ENCODE measurements at places on chromosomes 4 and X. TPM values are rescaled to one million over a fixed set of nuclear protein-coding genes. Genes with fewer than 3 reads are reported as not detected.

- no peak for DNase-seq
Observed at GRCh38 chr4:79047316-79047715, 108.1 kb upstream of the PAQR3 start.

The EVC gene
- total RNA-seq = 6.7 TPM

The PAGE4 gene
- total RNA-seq = not detected

GRCh38 chr4:153850533-153851280 is 61.8 kb upstream of the SFRP2 start:
- DNase-seq = no peak

The PPARGC1A gene
- total RNA-seq = 77.5 TPM

DNA sequence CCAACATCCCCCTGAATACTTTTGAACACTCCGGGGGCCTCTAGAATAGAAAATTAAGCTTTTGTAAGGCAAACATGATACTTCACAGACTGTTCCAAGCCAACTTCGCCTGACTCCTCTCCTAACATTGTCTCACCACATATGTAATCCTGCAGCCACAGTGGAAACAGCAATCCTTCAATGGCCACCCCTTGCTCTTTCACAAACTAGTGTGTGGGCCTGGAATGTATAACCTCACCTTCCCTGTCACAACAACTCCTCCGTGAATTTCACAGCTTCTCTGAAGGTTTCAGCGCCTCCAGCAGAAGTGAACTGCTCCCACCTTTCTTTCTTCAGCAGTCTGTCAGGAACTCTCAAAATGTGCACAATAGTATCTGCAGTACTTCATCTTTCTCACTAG is 185.1 kb downstream of the ADGRL3 start:
- DNase-seq = no peak

DNA sequence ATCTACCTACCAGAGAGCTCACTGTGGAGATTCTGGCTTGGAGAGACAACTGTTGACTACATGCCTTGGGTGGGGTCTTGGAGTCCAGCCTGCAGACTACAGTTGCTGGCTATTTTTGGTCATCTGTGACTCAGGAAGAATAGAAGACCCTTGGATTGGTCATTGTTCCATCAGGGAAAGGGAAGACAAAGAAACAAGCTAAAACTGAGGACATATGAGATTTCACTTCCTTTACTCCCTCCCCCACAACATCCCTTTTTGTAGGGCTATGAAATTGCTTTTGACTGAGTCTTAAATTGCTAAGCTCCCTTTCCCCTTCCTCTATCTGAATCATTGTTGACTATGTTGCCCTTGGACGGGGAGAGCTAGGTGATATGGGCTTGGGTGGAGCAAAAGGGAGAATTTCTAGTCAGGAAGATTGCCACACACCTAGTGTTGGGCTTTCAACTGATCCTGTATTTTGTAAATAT is 11.7 kb downstream of the MSN start:
- DNase-seq = no peak

- DNase-seq = no peak
Observed at GRCh38 chrX:120559804-120560203, 958 bp downstream of the CUL4B start.

- DNase-seq = no peak
Observed at GRCh38 chrX:152642931-152643564, 5.4 kb downstream of the GABRQ start.

DNA sequence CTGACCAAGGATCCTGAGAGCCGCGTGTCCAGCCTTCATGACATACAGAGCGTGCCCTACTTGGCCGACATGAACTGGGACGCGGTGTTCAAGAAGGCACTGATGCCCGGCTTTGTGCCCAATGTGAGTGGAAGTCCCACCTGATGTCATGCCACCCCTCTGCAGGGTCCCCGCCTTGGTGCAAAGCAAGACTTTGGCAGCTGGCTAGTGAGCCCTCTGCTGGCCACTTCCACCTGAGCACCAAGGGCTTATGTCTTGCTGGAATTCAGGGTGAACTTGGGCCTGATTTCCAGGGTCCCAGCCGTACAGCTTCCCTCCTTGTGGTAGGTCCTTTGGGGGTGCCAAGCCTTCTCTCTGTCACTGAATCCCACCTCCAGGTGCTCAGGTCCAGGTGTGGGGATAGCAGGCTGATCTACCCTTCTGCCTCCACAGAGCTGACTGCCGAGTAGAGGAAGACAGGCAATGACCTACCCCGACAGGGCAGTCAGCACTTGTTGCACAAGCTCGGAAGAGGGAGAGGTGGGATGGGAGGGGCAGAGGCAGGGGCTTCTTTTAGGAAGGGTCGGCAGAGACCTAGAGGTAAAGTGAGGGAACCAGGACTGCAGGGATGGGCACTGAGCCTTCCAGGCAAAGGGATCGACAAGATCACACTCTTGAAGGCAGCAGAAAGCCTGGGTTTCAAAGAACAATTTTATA is 248.1 kb downstream of the EVC2 start:
- DNase-seq = no peak

- no peak for DNase-seq
Observed at GRCh38 chrX:123878252-123878721, 18.4 kb downstream of the XIAP start.

- DNase-seq = no peak
Observed at GRCh38 chr4:96775501-96775900, 935.6 kb downstream of the PDHA2 start.

The GAGE12D gene
- not detected for total RNA-seq

- no peak for DNase-seq
Observed at GRCh38 chrX:24341795-24342194, 18.6 kb upstream of the SUPT20HL1 start.

GRCh38 chr4:38785901-38786402 is 3.2 kb upstream of the TLR10 start:
- peak; percentile 71 for DNase-seq

- no peak for DNase-seq
Observed at GRCh38 chrX:139192386-139192961, 338.1 kb upstream of the F9 start.

- no peak for DNase-seq
Observed at GRCh38 chr4:94488670-94489069, 36.9 kb downstream of the PDLIM5 start.

The AFP gene
- total RNA-seq = not detected

DNA sequence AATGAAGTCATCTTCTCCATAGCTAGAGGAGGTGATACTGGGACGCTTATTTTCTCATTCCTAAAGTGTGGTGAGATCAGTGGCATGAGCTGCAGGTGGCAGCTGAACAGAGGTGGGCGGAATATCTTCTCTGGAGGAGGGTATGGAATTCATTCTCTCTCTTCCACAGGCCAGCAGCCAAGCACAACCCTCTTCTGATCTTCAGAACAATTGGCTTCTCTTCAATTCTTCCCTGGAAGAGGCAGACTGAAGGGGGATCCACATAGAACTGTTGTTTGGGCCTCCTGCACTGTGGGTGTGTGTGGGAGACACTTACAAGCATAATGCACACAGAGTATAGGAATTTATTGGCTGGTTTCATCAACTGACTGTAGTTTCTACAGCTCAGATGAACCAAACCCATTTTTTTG is 180.4 kb upstream of the RASGEF1B start:
- DNase-seq = no peak

- DNase-seq = no peak
Observed at GRCh38 chrX:12950851-12951594, 23.9 kb upstream of the TMSB4X start.

The RNF212 gene
- 1.7 TPM for total RNA-seq

GRCh38 chr4:54540931-54541330 is 116.8 kb upstream of the KIT start:
- DNase-seq = no peak

- no peak for DNase-seq
Observed at GRCh38 chr4:121881158-121881557, 10.9 kb upstream of the BBS7 start.

GRCh38 chrX:115341421-115341820 is 51.9 kb downstream of the LUZP4 start:
- DNase-seq = no peak

DNA sequence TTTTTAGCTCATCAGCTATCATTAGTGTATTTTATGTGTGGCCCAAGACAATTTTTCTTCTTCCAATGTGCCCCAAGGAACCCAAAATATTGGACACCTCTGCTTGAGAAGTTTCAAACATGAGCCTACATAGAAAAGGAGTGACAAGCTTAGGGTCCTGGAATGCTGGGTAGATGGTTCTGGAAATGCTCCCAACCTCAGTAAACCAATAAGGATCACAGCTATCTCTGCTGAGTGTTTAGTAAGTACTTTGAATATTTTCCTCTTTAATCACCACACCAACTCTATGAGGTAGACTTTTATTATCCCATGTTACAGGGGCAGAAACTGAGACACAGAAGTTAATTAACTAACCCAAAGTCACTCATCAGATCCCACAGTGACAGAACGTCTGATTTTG is 164.9 kb upstream of the KLF3 start:
- no peak for DNase-seq

The CSAG3 gene
- not detected for total RNA-seq

GRCh38 chr4:101512416-101512815 is 165.1 kb upstream of the PPP3CA start:
- DNase-seq = no peak

DNA sequence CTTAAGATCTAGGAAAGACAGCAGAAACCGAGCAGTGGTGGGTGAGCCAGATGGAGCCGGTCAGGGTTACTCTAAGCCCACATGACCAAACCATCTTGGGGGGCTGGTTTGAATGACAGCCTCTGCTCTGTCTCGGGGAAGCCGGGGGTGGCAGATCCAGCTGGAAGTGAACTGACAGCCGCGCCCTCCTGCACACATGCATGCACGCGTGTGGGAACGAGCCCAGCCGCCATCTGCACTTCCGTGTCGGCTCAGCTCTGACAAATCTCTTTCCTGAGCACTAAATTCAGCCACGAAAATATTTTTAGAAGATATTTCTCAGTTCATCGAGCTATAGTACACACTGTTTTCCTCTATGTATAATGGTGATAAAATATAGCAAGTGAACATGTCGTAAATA is 115.5 kb downstream of the DCTD start:
- no peak for DNase-seq

The TECRL gene
- 1,120 TPM for total RNA-seq

DNA sequence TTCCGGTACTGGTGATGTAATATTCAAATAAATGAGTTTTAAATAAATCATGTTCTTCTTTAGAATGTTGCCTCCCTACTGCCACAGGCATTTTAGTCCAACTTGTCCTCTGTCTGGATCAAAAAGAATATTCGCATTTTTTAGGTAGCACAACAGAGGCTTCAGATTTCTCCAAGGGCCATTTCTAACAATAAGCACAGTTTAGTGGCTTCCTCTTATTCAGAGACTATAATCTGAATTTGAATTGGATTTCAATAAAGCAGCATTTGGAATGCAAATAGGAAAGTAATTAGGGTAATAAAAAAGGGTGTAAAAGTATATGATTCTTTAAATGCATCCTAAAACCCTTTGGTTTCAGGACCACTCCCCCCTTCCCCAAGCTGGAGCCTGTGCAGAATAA is 167.9 kb upstream of the GLRA2 start:
- DNase-seq = no peak

The WNK3 gene
- 0.73 TPM for total RNA-seq

DNA sequence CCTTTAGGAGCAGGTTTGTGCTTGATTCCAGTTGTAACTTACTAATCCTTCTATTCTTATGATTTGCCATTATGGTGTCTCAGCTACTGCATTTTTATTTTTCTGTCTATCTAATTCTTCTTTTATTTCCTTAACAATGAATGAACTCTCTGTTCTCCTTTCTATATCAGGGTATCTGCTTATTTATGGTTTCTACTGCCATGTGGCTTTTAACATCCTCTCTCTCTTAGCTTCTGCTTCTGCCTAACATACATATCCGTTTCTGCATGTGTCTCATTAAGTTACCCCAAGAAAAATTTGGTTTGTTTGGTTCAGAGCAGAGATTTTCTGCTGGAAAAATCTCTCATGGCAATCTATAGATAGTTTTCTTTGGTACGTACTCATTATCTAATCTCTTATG is 614.4 kb downstream of the RPA4 start:
- no peak for DNase-seq

The TCEAL1 gene
- total RNA-seq = 25.0 TPM

DNA sequence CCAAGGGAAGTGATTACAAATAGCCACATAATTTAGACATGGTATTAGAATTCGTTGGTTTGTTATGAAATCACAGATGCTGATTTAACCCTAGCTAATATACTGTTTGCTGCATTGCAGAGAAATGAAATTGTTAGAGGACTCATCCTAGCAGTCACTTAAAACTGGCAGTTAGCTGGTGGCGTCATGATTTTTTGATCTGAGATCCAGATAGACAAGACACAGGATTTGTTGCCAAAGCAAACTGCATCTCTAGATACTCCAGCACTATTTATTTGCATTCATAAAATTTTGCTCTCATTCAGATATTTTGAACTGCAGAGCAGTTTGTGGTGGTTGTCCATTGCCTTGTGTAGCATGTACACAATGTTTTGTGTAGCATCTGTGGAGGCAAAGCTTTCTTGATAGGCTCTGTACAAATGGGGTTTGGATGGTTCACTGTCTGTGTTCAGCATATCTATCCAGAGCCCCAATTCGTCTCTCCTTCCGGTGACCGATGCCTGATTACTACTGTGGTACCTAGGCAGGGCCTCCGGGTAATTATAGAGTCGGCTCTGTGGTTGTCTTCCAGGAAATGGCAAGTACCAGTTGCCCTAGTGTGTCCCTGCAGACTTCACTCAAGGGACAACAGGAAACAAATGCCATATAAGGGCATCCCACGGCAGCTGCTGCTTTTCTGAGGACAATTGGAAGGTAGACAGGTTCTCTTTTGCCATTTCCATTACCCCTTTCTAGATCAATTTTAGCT is 30.1 kb upstream of the SPARCL1 start:
- no peak for DNase-seq

DNA sequence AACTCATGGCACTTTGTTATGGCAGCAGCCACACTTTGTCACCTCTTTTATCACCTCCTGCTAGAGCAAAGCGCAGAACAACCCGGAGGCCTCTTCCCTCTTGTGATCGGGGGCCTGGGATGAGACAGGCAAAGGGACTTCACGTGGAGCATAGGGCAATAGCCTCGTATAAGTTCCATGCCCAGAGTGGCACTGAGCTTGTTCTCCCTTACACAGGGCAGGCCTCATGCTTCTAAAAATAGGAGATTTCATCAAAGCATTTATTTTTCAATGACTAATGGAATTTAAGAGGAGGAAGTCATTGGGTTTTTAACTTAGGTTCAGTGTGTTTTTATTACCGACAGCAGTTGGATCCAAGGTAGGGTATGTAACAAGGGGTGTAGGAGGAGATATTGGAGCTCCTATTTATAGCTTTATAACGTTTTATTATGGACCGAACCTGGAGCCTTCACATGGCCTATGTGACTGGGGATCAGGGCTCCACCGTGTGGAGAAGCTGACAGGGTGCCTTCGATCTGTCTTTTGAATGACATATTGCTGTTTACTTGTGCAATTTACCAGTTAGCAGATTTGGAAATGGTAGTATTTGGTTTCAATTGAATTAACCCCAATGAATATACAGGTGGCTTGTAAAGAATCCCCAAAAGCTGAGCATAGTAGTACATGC is 93.8 kb downstream of the SLC2A9 start:
- no peak for DNase-seq

GRCh38 chr4:161714022-161714751 is 449.6 kb downstream of the FSTL5 start:
- DNase-seq = no peak

All from Right ventricle myocardium inferior (tissue), 1 donor.